ENCODE measurements at places on chromosomes 3 and 15.

DNA sequence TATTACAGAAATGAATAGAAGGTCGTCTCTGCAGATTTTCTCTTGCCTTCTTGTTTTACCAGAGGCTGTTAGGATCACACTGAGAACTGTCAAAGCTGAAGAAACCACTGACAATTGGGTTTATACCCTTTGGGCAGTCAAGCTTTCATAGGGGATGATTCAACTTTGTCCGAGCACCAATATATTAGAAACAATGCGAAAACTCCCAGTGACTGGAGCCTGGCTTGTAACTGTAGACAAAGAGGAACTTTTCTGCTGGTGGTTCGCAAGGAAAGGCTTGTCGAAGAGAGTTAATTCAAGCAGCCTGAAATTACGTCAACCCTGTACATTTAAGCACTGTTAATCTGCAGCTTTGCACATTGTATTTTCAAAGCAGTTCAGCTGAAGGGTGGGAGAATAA lies 193.2 kb upstream of the ZNF385D start:
- DNase-seq = no peak

DNA sequence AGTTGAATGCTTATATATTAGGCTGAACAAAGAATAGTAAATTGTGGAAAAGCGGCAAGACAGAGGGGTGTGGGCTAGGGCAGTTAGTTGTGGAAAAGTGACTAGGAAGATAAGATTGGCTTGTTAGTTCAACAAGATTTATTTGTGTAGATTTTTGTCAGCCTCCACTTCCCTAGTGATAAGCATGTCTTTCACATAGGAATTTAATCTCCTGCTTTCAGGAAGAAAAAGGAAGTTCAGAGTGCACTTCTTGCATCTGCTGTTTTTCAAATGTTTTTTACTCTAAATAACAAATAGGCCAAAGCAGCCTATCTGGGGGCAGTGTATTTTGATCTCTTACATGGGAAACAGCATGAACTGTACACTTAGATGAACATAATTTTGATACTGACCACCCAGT lies 919.9 kb downstream of the NAALADL2 start:
- no peak for DNase-seq

GRCh38 chr3:172580680-172581401 lies 57.6 kb upstream of the TNFSF10 start:
- peak; percentile 12 for DNase-seq

- no peak for DNase-seq
Measured at GRCh38 chr3:188025555-188025954, 128.4 kb upstream of the LPP start.

DNA sequence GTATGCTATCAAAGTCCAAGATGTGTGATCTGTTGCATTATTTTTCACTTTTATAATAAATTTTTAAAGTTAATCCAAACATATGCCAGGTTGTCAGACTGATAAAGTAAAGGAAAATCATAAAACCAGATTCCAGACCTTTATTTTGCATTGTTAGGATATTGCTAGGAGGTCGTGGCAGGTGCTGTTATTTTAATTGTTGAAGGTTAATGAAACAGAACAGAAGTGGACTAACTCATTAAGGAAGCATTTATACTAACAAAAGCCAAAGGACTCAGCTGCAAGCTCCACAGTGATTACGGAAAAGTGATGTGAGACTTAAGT lies 63.1 kb downstream of the DCLK3 start:
- no peak for DNase-seq

DNA sequence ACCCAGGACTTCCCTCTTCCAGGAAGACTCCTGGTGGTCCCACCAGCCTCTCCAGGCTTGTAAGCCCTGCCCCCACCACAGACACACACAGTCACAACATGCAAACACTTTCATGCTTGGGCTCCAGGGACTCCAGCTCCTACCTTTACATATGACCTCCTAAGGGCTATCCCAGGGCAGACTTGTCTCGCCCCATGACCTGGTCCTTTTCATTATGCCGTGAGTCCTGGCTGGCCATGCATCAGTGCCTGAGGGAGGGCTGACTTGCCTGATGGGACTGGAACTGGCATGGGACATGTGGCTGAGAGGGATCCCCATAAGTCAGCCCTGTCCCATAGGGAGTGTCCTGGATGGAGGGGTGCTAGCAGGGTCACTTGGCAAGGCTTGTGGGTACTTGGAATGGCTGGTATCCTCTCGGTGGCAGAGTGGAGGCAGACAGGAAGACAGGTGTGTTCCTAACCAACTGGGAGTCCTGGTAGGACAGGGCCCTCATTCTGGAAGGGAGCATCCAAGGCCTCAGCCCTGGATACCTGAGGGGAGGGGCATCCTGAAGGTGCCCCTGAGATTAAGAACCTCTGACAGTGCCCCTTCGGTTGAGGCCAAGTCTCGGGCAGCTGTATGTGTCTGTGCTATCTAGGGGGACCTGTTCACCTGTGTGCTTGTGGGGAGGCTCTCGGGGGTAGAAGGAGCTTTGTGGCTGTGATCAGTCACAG lies 540 bp upstream of the HHATL start:
- DNase-seq = no peak

- no peak for DNase-seq
Measured at GRCh38 chr3:56111606-56112304, 356.5 kb downstream of the ERC2 start.

- no peak for DNase-seq
Measured at GRCh38 chr3:166446291-166446690, 609.1 kb upstream of the BCHE start.

DNA sequence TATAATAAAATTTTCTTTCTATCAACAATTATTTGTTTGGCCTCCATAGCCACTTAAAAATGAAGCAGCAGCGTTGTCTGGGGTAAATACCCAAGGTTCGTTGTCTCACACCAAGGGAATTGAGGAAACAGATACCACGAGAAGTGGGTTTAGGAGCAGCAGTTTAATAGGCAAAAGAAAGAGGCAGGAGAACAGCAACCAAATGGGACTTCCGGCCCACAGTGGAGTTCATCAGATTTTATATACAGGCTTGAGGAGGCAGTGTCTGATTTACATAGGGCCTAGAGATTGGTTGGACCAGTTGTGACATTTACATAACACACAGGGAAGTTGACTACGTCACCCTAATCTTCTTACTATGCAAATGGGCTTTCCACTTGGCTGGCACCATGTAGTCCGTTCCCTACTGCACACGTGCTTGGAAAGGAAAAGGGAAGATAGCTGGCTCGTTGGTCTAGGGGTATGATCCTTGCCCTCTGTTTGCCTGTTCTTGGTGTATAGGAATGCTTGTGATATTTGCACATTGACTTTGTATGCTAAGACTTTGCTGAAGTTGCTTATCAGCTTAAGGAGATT lies 61.5 kb upstream of the SETMAR start:
- DNase-seq = no peak

DNA sequence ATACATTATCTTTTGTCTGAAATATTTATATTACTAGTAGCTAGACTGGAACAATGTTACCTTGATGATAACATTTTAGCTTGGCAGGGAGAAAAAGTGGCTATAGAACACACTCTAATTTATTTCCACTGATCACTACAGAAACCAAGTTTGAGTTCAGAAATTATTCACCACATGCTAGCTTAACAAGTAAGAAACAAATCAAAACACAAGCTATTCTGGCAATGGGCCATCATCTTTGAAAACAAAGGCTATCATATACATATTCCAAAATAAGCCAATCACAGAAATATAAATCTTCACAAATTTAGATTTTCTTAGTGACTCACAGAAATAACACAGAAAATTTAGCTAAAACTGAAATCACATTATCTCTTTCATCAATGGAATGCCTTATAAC lies 17.1 kb downstream of the AQR start:
- no peak for DNase-seq

All from bone marrow (tissue), 2 donors.